Kasumi-1 (cell line): ENCODE measurements at places on chromosomes 5 and 9.

DNA sequence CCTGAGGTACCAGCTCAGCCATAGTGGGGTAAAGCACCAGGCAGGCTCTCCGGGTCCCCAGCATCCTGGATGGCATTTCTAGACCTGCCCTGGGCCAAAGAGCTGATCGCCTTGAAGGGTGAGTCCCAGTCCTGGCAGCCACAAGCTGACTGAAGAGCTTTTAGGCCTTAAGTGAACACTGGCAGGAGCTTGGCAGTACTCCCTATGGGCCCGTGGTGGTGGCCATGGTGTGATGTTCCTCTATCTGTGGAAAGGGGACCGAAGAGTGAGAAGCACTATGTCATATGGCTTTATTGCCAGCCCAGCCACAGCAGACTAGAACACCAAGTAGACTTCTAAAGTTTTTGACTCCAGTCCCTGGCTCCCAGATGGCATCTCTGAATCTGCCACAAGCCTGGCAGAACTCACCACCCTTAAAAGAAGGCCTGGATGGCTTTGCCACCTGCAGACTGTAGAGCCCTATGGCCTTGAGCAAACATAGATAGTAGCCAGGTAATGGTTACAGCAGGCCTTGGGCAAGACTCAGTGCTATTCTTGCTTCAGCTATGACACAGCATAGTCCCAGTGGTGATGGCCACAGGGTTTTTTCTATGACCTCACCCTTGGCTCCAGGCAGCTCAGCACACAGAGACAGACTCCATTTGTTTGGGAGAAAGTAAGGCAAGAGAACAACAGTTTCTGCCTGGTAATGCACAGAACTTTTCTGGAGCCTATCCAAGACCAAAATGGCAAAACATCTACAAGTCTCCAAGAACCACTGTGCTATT is 801.5 kb upstream of the DMAC1 start:
- no peak for DNase-seq

- DNase-seq, result peak; percentile 5
Observed at GRCh38 chr5:62717301-62717933, 138.8 kb downstream of the LRRC70 start.

DNA sequence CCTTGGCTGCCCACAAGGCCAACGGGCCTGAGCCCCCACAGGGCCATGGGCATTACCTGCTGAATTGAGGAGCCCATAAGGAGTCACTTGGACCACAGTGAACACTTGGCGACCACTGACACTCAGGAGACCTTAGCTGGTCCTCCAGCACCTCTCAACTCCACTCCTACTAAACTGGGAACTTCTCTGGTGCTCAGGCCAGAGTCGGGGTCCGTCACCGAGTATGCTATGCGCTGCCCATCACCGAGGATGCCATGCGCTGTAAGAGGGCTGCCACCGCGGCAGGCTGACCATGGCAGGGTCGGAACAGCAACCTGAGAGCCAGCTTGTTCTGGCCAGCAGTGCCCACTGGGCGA is 600 bp upstream of the SQSTM1 start:
- DNase-seq, result no peak

DNA sequence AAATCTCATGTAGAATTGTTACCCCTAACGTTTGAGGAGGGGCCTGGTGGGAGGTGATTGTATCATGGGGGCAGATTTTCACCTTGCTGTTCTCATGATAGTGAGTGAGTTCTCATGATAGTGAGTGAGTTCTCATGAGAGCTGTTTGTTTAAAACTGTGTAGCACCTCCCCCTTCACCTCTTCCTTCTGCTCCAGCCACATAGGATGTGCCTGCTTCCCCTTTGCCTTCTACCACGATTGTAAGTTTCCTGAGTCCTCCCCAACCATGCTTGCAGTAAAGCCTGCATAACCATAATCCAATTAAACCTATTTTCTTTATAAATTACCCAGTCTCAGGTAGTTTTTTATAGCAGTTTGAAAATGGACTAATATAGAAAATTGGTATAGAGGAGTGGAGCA is 1783.7 kb upstream of the CDH9 start:
- peak; percentile 66 for DNase-seq

DNA sequence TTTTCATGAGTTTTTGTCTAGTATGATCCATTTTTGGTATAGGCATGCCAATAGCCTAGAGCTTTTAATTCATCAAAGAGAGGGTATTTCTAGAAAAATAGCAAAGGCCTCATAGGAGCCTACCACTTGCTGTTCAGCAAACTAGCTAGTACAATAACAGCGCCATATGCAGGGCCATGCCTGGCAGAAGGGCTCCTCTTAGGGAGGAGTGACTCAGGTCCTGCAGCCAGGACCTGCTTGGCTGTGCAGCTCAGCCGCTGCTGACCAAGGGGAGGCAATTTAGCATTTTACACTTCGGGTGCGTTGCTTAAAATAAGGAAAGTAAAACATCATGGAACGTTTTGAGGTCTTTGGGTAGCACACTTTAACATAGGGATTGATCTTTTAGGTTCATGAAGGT is 100.6 kb downstream of the TRIO start:
- DNase-seq, result no peak

DNA sequence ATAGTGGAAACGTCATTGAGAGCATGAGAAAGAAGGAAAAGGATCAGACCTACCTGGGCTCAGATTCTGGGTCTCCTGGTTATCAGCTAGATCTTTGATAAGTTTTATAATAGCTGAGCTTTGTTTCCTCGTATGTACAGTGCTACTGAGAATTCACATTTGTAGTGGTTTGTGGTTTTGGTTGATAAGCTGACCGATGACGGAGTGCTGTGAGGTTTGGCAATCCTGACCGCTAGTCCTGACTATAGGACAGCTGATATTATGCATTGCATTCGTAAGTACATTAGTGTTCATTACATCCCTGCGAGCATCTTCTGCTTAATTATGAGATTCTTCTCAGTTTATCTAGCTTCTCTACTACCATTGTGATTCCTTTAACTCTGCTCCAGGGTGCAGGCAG is 190.7 kb upstream of the SLC27A6 start:
- DNase-seq, result no peak

- no peak for DNase-seq
Observed at GRCh38 chr5:95946451-95946850, 15.2 kb downstream of the ELL2 start.

- no peak for DNase-seq
Observed at GRCh38 chr5:146059460-146060220, 45.7 kb downstream of the PLAC8L1 start.

DNA sequence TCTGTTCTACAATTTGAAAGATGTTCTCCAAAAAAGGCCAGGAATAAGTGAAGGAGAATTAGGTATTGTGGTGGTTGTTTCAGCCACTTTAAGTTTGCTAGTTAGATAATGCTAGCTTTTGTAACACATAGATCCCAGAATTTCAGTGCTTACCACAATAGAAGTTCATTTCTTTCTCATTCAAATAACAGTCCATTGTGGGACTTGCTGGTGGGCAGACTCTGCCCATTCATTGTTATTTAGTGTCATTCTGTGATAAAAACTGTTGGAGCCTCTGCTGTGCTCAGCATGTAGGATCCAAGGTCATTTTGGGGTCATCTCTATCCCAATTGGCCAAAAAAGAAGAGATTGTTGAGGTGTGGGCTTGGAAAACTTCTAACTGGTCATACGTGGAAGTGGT is 106.8 kb downstream of the CCDC192 start:
- DNase-seq, result no peak

DNA sequence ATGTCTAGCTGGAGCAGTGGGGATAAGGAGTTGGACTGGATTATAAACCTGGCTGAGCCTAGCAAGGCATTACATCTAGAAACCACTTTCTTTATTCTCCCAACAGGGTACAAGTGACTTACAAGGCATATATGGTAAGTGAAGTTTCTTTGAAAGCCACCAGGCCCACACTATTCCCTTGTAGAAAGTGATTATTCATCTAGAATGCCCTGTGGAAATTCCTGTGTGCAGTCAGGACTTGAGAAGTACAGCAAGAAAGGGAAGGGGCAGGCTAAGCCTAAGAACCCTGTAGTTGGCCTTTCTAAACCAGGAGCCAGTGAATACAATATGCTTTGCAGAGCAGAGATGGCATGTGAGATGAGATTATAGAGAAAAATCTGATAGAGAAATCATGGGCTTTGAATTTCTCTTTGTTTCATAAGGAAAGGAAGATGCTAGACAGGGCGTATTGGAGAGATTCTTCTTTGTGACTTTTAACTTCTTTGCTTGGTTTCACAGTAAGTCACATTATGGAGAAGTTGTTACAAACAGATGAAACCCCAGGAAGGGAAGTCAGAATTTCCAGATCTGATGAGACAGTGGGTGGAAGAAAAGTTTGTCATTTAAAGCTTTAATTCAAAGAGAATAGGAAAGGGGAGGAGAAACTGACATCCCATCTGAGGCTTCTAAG is 321.7 kb downstream of the NDUFS4 start:
- no peak for DNase-seq

DNA sequence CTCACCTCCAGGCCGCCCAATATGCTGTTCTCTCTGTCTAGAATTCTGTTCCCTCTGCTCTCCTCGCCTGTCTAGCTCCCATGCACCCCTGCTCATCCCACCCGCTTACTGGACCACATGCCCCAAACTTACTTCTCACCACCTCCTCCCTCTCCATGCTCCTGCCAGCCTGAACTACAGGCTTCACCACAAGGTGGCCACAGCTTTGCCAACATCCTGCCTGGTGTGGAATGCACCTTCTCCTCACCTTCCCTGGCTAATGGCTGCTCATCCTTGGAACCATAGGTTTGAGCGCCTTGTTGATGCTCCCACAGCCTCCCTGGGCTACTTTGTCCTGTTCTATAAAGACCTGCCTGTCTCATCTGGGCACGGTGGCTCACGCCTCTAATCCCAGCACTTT is 9.6 kb downstream of the LAMC3 start:
- no peak for DNase-seq

- DNase-seq, result peak; percentile 66
Observed at GRCh38 chr9:130042885-130043653, at the start of gene FNBP1. Gene FNBP1 (minus strand): TSS chr9:130043189. CDS start chr9:130042975, 214 bp downstream.

DNA sequence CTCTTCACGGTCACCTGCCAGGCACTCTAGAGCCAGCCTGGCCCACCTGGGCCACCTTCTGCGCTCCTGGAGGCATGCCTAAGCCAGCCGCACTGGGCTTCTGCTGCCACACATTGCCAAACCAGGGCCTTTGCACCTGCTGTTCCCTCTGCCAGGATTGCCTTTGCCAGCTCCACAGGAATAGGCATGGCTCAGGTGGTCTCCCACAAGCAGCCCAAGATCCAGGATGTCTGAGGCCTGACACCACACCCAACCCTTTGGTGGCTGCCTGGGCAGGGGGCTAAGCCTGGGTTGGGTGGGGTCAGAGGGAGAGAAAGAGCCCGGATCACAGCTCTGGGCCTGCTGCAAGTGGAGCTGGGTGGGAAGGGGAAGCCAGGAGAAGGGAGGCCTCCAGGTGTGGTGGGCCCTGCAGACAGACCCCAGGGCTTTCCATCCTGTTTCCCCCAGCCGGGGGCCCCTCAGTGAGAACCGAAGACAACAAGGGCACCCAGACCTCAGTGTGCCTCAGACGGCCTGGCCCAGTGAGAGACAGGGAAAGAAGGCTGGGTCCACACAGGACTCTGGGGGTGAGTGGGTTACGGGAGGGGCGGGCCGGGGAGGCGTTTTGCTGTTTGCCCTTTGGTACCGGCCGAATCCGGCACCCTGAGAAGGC is 672 bp upstream of the SUSD3 start:
- no peak for DNase-seq

DNA sequence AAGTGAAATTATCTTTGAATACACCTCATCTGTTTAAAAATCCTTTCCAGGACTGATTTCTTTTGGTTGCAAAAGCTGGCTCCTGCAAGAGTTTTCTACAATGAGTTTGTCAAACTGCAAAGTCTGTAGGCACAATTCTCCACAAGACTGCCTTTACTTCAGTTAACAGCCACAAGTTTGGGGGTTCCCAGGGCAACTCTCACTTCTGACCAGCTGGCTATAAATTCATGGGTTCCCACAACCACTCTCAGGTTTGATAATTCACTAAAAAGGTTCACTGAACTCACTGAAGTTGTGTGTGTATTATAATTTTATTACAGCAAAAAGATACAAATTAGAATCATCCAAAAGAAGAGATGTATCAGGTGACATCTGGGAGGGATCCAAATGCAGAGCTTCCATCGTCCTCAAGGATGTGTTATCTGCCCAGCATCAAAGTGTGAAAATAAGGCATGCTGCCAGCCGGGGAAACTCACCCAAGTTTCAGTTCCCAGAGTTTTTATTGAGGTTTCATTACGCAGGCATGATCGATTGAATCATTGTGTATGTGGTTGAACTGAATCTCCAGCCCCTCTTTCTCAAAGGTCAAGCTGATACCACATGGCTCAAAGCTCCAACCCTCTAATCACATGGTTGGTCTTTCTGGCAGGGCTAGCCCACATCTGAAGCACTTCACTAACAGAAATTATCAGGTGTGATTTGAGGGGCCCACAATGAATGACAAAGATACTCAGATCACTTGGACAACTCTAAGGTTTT is 19.0 kb upstream of the PSIP1 start:
- DNase-seq, result no peak

DNA sequence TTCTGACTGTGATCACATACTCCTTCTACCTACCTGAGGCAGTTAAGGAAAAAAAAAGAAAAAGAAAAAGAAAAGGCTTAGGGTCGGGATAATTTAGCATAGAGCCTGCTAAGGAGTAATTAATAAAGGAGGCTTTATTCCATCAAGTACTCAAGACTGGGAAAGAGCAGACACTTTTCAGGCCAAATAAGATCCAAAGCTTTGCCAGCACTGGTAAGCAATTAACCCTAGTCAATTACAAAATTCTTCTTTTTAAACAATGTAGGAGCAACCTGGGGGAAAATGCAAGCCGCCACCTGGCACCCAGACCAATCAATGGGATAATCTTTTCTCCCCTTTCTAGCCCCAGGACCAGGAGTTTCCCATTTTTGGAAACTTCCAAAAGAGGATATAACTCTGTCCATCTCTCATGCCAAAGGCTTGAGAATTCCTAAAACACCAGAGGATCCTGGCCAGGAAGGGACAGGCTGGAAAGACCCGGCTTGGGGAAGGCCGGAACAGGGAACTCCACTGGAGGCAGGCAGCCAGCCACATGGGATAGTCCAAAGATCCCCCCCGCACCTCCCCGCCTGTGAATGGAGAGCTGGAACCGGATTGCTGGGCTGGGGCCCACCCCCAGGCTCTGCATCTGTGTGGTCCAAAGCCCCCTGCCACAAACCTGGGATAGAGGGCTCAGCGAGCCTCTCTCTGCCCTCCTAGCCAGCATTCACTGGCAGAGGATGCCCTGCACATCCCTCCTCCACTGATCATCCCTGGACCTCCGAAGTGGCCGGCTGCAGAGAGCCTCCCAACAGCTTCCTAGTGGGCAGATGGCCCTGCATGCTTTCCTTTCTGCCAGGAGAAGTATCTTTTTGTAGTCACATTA is 117.8 kb downstream of the ZNF354C start:
- DNase-seq, result no peak

GRCh38 chr5:94941122-94941755 is 322.8 kb downstream of the SLF1 start:
- DNase-seq, result no peak

DNA sequence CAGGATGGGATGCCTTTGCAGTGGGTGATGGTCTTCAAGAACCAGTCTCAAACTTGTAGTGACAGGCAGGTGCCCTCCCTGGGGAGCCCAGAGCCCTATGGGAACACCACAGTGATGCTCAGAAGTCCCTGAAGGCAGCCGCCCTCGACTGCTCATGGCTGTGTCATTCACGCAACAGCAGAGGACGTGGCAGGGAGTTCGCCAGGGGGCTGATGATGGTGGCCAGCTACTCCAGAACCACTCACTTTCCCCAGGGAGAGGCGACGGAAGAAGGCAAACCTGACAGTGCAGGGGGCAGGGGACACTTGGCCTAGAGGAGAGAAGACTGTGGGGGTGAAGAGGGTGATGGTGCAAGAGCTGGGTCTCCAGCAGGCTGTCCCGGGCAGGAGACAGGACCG is 4.0 kb downstream of the IL13 start:
- no peak for DNase-seq

GRCh38 chr5:141898448-141899049 is 20.3 kb upstream of the PCDH1 start:
- no peak for DNase-seq
